Glomerular endothelial cell (primary cell): ENCODE measurements at places on chromosomes 2 and 18.

DNA sequence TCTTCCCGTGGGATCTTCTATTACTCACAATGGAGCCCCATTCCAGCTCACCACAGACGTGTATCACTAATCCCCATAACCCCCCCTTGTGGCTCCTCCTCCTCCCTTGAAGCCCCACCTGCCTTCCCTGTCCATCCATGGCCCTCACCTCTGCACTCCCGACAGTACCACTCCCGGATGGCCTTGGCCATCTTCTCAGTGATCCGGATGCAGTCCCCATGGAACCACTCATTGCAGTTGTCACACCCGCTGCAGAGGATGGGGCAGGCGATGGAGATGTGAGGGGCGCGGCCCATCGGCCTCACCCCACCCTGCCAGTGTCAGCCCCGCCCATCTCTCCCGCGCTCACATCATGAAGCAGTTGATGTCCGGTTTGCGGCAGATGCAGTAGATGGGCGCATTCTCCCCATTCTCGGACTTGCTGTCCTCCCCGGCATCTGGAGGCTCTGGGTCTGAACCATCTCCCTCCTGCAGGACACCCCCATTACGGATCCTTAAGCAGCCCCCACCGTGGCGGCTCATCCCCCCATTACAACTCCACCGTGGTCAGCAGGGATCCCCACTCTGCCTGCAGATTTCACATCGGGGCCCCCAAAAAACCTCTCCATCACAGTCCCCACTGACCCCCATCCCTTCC, 983 bp downstream of the CXXC1 start:
- no peak for DNase-seq

DNA sequence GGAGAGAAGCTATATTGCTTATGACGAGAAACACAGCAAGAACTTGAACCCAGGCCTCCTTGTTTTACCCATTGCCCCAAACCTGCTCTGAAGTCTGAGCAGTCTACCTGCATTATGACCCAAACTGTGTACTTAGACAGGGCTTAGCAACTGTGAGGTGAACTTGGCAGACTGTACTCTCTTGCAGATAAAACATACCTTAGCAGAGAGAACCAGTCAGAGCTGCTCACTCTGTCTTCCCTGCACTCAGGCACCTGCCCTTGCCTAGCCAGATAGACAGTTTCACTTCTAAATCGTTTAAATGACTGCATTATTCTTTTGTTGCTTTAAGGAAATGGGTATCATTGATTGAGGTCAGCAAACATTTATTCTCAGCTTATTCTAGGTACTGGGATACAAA, 20.3 kb downstream of the ITPRID2 start:
- no peak for DNase-seq

DNA sequence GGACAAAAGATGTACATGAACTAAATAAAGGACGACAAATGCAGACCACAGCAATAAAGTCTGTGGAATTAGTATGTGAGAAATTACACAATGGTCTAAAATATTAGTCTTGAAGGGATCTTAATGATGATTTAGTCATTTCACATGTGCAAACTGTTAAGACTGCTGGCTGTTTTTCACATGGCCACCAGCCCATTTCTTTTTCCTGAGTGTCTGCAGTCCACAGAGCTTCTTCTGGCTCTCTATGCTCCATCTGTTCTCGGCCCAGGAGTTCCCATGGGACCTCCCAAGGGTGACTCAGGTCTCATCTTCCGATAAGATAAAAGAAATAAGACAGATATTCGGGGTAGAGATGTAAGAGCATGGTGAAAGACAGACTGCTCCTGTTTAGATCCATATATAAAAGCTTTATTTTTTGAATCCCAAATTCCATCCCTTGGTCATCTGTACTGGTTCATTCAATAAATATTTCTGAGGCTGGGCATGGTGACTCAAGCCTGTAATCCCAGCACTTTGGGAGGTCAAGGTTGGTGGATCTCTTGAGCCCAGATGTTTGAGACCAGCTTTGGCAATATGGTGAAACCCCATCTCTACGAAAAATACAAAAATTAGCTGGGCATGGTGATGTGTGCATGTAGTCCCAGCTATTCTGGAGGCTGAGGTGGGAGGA, 20.1 kb downstream of the IL1RL1 start:
- DNase-seq, result no peak

GRCh38 chr2:217847115-217847514, 155.7 kb downstream of the TNS1 start:
- no peak for DNase-seq

DNA sequence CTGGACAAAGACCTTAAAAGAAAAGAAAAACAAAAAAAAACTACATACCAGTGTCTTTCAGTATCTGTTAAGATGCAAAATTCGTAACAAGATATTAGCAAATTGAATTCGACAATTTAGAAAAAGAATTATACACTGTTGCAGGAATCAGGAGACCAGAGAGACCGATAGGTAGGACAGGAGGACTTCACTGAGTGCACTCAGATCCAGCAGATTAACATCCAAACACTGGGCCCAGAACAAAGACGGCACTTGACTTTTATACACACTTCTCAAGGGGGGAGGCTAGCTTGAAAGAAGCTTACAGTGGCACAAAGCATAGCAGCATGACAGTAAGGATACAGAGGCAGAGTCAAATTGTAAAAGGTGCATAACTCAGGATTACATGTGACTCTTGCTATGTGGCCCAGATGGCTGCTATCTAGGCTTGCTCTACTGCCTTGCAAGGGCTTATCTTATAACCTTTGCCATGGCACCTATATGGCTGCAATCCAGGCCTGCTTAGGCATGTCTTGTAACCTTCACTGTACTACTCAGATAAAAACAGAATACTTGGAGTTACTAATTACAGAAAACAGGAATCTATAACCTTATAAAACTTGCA, 507.3 kb upstream of the LRRTM4 start:
- DNase-seq, result no peak

- no peak for DNase-seq
Observed at GRCh38 chr2:200279857-200280256, 26.6 kb upstream of the SPATS2L start.

- no peak for DNase-seq
Observed at GRCh38 chr2:75303227-75303626, 103.9 kb upstream of the TACR1 start.

DNA sequence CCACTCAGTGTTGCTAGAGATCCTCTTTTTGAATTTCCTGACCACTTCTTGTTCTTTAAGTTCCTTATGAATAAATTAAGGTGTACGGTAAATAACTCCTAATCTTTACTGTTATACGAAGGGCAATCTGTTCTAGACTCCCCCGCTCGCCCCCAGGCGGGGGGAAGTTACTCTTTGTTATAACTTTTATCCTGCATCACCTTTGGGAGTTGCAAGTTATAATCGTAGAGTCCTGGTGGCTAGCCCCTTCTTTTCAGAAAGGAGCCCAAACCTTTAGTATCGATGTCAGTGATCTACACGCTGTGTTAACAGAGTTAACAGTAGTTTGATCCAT, 652 bp downstream of the GCA start:
- DNase-seq, result no peak

- DNase-seq, result no peak
Observed at GRCh38 chr2:239098288-239098970, 250.5 kb downstream of the TWIST2 start.

DNA sequence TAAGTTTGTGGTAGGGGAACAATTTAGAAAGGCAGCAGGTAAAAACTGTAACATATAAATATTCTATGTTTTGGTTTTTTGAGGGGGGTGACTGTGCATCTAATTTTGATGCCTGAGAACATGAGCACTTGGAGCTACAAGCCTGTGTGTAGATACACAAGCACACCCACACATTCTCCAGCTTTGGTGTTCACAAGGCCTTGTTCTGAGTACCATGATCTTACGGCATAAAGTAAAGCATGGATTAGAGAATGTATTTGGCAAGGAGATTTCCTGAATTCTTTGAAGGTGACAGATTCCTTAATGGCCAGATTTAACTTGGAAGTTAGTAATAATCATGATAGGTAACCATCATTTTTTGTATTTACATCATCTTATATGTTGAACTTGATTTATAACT, 42.7 kb downstream of the MAP3K20 start:
- DNase-seq, result no peak

DNA sequence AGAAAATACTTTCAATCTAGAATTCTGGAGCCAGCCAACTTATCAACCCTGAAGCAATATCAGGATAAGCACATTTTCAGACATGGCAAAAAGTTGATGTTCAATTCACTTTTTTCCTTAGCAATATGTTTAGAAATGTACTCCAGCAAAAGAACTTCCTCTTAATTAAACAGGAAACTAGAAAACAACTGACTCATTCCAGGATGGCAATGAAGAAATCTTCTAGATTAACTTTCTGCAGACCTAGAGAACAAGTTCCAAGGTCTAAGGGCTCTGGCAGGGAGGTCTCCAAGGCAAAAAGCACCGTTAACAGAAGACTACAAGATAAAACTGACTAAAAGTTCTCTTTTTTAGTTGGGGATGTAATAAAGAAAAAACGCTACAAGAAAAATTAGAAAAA, 69.2 kb upstream of the VWC2L start:
- DNase-seq, result no peak

DNA sequence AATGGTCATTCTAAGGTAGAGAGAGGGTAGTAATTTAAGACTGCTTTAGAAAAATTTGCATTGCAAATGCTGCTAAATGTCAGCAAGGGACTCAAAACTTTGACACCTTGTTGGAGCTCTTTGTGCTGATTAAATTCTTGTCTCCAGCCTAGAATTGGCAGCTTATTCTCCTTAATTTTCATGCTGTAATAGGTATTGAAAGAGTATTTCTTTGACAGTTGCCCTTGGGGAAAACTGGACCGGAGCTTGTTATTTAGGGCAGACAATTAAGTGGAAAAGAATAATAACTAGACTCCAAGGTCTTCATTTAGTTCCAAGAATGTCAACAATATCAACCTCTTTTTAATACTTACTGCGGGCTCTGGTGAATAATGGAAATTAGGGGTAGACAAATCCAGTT, 264.0 kb downstream of the TPGS2 start:
- no peak for DNase-seq

DNA sequence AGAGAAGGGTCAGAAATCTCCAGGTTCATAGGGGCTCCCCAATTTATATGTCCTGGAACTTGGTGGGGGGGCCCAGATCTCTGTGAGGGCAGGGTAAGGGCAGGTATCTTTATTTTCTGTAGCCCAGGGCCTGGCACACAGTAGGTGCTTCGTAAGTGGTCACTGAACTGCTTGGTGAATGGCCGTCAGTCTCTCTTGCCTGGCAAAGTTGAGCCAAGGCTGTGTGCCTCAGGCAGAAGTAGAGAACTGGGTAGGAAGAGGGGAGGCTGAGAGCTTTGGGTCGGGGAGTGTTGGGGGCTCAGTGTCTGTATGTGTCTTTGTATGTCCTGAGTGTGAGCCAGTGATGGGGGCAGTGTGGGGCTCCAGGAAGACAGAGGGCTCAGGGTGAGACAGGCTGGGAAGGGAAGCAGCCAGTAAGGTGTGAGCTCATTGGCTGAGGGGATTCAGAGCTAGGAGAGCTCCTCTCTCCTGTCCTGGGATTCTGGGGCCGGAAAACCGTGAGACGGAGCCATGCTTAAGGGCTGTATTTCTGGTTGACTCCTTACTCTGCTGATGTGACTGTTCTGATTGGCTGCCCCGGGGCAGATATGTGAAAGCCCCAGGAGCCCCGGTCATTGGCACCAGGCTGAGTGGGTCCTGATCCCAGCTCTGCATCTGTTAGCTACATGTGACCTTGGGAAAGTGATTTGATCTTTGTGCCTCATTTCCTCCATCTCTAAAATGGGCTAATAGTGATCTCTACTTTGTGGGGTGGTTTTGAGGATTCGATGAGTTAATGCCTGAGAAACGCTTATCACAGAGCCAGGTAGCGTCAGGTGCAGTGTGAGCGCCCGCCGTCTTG, 30.3 kb downstream of the STEAP3 start:
- DNase-seq, result no peak

- no peak for DNase-seq
Observed at GRCh38 chr2:222968550-222969155, 83.3 kb upstream of the KCNE4 start.

DNA sequence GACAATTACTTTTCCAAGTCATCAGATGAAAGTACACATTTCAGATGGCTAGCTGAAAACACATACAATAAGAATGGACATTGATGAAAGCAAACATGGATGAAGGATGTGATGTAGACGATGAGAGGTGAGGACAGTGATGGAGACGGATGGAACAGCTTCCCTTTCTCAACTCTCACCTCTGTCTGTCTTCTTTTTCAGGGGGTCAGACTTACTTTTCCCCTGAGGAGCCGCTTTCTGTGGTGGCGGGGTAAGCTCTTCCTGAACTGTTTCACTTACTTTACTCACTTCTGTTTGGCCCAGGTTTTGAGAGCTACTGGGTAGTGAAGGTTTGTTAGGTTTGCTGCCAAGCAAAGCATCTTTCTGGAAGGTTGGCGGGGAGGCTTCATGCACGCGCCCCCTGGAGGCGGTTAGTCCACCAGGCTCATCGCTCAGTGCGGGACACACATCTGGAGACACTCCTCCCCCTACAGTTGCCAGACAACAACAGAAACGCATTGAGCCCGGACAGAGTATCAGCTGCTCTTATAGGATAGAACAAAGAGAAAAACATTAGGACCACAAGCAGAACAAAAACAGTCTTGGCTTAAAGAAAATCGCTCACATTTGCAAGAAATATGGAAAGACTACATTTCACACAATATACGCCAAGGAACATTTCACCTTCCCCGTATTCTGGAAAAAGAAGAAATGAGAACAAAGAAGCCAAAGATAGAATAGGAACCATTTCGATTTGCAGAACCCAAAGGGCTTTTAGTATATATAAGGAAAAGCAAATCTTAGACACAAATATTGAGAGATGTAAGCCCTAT, 90.5 kb downstream of the MYOM1 start:
- peak; percentile 68 for DNase-seq

- no peak for DNase-seq
Observed at GRCh38 chr2:9745153-9745899, 97.9 kb upstream of the TAF1B start.

- DNase-seq, result no peak
Observed at GRCh38 chr2:226782092-226782713, 17.4 kb downstream of the IRS1 start.

DNA sequence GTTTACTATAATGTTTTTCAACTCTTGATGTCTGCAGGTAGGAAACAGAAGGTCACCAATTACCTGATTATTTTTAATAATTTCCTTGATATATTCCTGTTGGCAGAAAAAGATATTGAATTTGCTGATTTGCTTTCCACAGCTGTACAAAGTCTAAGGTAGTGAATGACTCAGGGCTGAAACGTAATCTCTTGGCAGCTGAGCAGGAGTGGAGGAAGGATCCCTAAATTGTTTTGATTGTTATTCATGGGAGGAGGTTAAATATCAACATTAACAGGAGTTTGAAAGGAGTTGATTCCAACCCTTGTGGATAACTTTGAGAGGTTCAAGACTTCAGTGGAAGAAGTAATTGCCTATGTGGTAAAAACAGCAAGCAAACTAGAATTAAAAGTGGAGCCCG, 345.2 kb upstream of the SLC8A1 start:
- no peak for DNase-seq

DNA sequence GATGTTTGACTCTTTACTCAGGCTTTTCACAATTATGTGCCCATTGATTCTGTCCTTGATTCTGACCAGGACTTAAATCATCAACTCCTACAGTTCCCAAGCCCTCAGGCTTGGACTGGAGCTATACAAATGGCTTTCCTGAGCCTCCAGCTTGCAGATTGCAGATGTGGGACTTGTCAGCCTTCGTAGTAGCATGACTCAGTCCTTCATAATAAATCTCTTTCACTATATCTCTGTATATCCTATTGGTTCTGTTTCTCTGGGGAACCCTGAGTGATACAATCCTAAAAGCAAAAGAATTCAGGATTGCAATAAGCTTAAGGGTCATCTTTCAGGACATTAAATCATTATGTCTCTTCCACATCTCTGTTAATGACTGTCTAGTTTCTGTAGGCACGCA, 356.6 kb downstream of the RIT2 start:
- no peak for DNase-seq
